Jurkat, Clone E6-1 (cell line): ENCODE measurements at places on chromosomes 4 and X.
A peak's percentile ranks its signal among the peaks of the same experiment; 100 is the strongest.

DNA sequence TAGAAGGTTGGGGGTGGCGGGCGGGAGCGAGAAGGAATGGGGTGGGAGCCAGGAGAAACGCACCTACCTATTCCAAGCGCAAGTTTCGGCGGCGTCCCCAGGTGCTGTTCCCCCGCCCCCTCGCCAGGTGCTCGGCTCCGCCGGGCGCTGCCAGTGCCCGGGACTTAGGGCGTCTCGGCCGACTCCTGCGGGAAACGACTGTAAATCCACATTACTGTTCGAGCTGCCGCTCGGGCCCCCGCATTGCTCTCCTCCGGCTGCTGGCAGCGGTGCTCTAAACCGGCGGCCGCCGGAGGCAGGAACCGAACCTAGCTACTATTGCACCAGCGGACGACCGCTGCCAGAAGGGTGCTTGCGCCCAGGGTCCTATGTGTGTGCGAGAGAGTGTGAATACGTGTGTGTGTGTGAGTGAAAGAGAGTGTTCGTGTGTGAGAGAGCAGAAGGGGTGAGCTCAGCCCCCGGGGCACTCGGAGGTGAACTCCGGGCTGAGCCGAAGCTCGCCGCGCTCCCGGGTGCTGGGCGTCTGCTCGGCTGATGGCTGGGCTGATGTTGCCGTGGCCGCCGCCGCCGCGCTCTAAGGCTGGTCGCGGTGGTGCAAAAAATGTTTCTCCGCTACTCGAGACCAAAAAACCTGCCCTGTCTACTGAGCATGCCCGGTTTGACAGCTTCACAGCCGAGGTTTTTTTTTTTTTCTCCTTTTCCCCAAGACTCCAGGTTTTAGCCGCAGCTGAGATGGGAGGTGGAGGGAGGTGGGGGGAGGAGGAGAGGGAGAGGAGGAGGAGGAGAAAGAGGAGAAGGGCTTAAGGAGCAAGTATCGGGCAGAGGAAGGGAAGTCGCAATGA is 115.7 kb upstream of the TEX13C start:
- no peak for DNase-seq

- DNase-seq: no peak
Measured at GRCh38 chrX:3290561-3290960, 55.9 kb downstream of the MXRA5 start.

DNA sequence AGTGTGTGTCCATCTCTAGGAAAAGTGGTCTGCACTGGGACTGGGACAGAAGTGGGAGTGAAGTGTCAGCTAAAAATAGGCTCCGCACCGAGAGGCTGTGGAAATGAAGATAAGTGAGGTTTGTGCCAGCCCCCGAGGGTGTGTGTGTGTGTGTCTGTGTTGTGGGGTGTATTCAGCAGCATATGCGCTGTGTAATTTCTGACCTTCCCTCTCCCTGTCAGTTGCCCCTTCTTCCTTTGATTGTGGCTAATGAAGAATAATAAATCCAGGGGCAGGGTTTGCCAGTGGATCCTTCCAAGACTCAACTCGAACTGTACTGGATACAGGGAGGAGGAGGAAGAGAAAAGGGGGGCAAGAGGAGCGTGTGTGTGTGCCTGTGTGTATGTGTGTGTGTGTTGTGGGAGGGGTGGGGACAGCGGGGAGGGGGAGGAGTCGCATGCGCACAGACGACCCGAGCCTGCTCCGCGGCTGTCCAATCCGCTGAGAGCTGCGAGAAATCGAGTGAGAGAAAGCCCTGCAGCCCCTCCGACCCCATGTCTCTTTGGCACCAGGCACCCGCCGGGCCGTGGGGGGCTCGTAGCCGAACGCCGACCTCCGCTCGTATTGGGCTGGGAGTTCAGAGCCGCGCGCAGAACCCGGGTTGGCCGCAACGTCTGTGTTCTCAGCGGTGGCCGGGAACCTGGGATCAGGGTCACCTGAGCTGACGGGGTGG is 916 bp upstream of the POU4F2 start:
- no peak for DNase-seq

GRCh38 chrX:154714925-154715324 is 36.0 kb downstream of the GAB3 start:
- peak; percentile 66 for DNase-seq

DNA sequence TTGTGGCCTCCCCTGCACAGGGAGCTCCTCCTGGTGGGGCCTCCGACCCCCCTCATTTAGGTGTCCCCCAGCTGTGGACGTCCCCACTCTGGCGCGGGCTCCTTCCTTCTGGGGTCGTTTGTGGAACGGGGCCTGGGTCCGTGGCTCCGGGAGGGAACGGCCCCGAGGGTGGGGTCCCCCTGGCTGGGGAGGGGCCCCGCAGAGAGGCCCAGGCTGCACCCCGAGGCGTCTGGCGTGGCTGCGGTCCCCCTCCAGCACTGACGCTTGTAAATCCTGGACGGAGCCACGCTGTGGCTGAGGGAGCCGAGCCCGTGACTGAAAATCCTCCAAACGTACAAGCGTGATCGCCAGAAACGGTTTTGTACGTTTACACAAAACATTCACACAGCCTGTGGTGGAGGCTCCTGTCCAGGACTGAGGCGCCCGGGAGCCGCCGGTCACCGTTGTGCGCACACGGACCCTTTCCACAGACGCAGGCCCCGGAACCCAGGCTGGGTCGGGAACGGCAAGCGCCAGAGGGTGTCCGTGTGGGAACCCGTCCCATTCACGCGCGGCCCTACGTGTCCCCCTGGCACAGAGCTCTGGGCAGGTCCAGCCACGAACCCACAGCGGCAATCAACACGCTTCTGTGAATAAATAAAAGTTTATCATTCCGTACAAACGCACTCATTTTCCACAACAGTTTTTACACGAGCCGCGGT is 15.2 kb upstream of the GTPBP6 start:
- no peak for DNase-seq

DNA sequence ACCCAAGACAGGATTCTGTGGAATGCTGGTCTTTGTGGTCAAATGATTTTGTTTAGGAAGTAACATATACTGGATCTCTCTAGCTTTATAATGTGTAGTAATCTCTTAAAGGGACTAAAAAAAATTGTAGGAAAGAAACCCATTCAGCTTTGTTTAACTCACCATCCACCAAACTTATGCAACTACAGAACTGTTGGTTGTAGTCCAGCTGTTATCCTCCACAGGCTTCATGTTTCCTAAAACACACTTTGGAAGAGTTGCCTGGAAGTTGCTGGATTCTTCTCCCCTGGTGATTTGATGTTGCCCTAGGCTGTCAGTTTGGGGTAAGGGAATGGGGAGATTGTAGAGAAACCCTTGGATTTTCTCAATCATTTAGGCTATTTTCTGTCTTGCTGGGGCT is 89.3 kb downstream of the RLIM start:
- no peak for DNase-seq

DNA sequence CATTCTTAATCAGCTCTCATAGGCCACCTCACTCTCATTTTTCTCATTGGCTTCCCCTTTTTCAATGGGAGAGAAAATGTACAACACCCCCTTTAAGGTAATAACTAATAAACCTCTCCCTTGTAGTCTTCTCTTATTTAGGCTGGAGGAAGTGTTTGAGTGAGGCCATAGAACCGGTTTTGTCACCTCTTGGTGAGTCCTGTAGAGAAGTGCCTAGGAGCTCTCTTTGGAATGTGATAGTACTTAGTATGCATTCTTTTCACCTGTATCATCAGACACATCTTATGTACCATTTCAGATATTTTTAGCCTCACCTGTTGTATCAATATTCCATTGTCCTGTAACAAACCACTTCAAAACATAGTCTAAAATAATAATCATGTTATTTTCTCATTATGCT is 3.5 kb upstream of the TAB3 start:
- no peak for DNase-seq

DNA sequence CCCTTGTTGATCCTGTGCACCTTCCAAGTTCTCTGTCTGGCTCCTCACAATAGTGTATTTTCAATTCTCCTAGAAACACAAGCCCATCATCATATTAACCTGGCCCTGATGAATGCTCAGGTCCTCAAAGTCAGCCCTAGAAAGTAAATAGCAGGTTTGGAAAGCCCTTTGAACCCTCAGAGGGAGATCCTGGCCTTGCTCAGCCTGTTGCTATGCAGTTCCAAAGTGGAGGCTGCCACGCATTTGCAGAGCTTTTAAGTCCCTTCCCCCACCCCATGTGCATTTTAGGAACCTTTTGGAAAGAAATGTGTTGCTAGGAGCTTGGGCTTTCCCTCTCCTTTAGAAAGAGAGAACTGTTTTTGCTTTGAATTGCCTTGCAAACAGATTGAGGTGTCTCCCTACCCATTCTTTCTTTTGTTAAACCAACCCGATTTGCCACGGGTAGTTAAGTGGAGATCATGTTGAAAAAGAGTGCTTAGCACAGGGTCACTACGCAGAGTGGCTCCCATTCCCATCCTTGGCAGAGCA is 12.2 kb downstream of the MAMLD1 start:
- DNase-seq: no peak

GRCh38 chr4:177093964-177094363 is 215.7 kb upstream of the NEIL3 start:
- DNase-seq: no peak

DNA sequence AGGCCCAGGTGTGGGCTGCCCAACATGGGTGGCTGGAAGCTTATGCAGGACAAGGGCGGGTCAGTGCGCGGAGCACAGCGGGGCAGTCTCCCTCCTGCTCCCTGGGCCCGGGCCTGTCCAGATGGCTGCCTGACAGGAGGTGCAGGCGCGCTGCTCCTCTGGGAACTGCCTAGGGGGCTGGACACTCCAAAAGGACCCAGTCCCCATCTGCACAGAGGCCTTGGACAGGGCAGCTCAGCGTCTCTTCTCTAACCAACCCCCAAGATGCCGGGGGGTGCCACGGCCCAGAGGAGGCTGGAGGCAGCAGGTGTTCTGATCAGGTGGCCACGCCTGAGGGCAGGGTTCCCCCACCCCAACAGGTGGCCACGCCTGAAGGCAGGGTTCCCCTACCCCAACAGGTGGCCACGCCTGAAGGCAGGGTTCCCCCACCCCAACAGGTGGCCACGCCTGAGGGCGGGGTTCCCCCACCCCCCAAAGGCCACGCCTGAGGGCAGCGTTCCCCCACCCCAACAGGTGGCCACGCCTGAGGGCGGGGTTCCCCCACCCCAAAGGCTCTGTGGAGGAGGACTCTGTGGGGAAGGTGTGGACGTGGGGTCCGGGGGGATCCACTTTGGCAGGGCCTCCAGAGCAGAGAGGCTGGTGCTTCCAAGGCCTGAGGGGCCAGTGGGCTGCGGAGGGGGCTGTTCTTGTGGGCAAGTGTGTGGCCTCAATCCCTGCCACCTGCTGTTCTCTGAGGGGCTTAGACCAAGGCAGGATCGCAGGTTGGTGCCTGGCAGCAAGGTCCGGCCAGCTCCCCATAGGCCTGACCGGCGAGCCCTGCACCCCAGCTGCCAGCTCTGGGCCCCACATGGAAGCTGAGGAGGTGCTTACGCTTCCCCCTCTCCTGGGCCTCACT is 36.1 kb downstream of the CPLX1 start:
- no peak for DNase-seq

DNA sequence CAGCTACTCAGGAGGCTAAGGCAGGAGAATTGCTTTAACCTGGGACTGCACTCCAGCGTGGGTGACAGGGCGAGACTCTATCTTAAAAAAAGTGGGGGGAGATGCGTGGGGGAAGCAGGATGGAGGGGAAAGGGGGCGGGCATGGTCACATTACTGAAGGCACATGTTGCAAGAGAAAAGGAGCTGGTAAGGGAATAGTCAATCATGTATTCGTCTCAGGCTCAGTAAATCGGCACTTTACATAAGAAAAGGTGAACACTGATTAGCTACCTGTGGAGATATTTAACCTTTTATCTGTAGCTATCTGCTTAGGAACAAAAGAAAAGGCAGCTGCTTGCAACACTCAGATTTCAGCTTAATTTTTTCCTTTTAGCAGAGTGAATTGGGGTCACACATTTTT is 132.5 kb downstream of the PLS3 start:
- DNase-seq: no peak

DNA sequence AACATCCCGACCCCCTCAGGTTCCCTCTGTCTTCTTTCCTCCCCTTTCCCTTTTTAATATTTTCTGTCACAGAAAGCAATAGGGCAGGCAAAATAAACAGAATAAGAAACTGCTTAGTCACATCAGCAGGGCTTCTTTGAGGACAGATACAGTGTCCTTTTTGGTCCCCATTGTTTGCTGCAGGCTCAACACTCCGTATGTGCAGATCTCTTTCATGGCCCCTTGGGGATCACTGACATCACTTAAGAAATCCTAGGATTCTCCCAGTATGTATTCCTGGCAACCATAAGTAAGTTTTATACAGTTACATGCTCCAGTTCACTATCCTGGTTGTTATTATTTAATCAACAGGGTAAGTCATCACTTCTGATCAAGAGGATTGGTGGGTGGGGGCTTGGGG is 448.0 kb downstream of the NKX6-1 start:
- no peak for DNase-seq

GRCh38 chr4:78661921-78662521 is 110.5 kb downstream of the ANXA3 start:
- DNase-seq: no peak

GRCh38 chr4:53914313-53915016 is 149.9 kb downstream of the CHIC2 start:
- DNase-seq: no peak

DNA sequence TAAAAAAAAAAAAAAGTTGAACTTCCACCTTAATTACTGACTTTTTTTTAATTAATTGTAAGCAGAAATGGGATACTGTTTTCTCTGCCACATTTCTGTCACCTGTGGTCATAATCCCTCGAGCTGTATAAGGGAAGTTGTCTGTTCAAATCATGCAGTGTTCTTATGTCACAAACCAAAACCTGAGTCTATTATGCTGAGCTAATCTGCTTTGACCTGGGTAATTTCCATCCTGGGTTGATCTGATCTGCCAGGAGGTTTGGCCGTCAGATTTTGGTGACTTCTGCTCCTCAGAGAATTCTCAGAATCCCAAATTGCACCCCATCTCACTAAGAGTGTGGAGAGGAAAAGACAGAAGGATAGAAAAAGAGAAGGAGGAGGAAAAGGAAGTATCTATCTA is 683.1 kb downstream of the KCTD8 start:
- no peak for DNase-seq

- DNase-seq: no peak
Measured at GRCh38 chrX:10633722-10634121, 13.3 kb upstream of the MID1 start.

DNA sequence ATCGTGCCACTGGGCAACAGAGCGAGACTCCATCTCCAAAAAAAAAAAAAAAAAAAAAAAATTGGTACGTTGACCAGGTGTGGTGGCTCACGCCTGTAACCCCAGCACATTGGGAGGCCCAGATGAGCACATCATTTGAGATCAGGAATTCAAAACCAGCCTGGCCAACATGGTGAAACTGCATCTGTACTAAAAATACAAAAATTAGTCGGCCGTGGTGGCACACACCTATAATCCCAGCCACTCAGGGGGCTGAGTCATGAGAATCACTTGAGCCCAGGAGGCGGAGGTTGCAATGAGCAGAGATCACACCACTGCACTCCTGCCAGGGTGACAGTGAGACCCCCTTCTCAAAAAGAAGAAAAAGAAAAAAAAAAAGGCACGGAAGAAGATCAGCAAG is 24.5 kb downstream of the RBMX start:
- no peak for DNase-seq

- no peak for DNase-seq
Measured at GRCh38 chr4:56742080-56742871, 61.2 kb upstream of the HOPX start.
